Stimulated activated CD8-positive, alpha-beta memory T cell treated with anti-CD3 and anti-CD28 coated beads, Interleukin-15, amount 100 ng/mL, for 48 hours (primary cell): ENCODE measurements at places on chromosomes 6 and 20.

GRCh38 chr6:113129991-113130390 is 727.2 kb upstream of the MARCKS start:
- no peak for DNase-seq

DNA sequence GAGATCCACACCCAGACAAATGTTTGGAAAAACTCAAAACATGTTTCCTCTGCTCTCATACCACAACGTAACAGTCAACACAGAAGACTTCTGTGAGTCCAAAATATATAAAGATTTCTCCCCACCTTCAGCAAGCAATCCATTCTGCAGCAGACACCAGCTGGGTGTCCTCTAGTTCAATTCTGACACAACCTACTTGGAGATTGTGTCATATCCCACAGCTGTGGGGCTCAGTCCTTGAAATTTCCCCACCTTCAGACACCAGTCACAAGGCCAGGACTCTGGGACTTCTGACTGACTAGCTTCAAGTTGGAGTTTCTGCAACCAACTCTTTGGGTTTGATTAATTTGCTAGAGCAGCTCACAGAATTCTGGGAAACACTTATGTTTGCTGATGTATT is 244.8 kb upstream of the CDYL start:
- no peak for DNase-seq

- DNase-seq, result no peak
These were observed 4.9 kb upstream of the LYRM2 start for GRCh38 chr6:89643406-89643805.

DNA sequence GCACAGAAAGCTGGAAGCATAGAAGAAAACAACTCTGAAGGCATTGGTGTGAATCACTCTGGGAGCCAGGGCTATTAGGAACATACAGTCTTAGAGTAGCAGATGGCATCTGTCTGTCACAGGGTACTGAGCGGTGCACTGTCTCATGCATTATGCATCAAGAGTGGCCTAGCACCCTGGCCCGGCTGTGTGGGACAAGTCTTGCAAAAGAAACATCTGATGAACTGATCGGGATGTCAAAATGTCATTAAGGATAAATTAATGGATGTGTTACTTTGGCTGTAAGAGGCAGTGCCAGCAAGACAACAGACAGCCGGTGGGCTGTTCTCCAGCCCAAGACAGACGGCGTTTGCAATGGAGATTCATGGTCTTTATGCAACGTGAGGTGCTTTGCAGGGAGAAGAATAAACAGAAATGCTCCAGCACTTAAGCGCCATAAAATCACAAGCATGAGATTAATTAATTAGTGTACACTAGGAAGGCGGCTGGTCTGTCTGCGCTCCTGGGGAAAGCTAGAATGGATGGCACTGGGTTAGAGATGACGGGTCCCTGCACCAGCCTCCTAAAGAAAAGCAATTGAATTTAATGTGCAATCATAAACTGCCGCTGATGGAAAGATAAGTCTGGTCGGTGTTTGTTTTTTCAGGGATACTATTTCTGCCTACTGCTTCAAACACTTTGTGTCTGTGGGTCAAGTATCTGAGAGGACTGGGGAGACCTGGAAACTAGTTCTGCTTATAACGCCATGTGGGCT is 600.6 kb upstream of the CHD6 start:
- no peak for DNase-seq
